ENCODE measurements at places on chromosomes 4 and X.

DNA sequence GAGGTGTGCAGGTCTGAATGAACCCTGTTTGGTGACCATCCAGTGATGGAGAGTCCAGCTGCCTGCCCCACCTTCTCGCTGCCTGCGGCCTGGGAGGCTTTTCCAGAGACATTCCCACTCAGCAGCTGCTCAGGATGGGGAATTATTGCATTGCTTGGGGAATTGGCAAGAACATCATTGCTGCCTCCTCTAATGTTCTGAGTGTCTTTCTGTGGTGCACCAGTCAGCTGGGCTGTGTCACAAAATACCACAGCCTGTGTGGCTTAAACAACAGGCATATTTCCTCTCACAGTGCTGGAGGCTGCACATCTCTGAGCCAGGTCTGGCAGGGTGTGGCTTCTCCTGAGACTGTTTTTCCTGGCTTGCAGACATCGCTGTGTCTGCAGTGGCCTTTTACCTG lies 86.8 kb upstream of the AFAP1 start:
- no peak for DNase-seq

- DNase-seq = no peak
These were observed 155.6 kb downstream of the BMPR1B start for GRCh38 chr4:94913316-94913715.

DNA sequence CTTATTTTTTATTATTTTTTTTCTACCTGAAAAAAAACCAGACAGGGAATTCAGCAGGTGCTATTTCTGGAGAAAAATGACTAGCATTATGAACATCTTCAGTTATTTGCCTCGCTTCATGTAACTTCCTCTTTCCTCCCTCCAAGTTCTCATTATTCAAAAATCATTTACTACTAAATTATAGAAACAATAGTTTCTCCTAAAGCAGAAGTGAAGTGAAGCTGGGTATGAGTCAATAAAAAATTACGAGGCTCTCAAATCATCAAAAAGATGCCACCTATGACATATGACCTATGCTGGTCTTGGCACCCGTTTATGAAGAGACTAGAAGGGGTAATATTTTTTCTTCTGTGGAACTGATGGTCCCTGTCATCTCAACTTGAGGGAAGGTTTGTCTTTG lies 145.0 kb upstream of the AADAT start:
- no peak for DNase-seq

GRCh38 chr4:10160281-10160856 lies 43.8 kb upstream of the WDR1 start:
- no peak for DNase-seq

DNA sequence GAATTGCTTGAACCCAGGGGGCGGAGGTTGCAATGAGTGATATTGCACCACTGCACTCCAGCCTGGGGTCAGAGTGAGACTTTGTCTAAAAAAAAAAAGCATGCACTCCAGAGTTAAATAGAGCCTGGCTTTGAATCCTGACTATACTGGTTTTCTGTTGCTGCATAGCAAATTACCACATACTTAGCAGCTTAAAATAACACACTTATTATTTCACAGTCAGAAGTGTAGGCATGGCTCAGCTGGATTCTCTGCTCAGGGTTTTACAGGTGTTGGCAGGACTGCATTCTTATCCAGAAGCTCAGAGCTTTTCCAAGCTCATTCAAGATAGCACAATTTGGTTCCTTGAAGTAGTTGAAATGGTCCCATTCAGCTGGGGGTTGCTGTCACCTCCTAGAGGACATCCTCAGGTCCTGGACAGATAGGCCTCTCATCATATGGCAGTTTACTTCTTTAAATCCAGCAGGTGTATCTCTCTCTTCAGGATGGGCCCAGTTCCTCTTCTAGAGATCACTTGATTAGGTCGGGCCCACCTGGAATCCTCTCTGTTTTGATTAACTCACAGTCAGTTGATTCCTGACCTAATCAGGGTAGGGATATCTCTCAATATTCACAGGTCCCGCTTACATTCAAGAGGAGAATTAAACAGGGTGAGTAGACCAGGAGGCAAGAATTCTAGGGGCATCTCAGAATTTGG lies 26.8 kb downstream of the DOCK11 start:
- DNase-seq = no peak

DNA sequence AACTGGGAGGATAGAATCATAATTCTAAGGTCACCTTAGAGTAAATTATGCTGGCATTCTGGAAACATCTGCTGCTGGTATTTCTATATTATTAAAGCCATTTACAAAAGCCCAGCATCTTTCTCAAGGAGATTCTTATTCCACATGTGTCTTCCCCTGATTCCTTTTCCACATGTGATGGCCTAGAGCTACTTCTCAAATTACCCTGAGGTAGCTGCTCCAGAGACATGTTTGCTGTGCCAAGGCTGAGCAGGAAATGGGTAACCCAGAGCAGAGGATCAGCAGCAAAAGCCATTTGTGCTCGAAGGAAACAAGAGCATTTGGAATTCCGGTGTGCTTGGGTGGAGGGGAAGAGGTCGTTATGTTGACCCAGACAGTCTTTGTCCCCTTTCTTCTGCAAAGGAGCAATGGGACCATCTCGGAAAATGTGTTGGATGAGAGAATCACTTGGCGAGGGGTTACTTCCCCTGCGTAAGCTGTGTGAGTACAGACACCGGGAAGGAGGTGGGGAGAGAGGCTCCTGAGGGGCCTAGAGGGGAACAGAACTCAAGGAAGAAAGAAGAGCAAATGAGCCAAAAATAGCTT lies 24.6 kb downstream of the TSC22D3 start:
- DNase-seq = no peak

DNA sequence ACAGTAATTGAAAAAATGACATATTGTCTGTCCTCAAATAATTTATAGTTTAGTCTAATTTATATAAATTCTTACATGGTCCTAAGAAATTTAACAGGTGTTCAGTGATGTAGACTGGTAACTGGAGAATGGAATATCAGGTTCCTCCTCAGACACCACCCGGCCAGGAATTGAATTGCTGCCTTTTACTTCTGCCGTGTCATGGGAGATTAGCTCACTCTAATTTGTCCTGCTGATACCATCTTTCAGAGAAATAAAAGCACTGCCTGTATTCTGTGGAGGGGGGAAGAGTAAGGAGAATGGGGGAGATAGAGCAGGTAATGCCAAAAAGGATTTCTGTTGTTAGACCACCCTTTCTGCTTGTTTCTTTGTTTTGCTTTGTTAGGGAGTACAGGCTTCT lies 125.2 kb upstream of the KLHL4 start:
- DNase-seq = no peak

DNA sequence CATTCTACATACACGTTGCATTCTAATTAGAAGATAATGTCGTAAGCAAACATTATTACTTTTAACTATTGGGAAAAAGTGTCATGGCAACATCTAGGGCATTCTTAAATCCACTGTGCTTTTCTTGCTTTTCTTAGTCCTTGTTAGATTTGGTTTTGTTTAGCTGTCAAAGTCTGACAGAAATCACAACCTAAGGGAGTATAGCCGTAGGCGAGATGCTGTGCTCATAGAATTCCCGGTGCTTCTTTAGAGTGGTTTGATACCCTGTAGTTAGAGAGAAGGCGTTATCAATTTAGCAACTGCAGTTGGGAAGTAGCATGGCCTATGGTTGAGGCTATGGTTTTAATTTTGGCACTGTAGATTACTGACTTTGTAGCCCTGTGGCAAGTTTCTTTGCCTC lies 45.7 kb downstream of the WWC2 start:
- no peak for DNase-seq

DNA sequence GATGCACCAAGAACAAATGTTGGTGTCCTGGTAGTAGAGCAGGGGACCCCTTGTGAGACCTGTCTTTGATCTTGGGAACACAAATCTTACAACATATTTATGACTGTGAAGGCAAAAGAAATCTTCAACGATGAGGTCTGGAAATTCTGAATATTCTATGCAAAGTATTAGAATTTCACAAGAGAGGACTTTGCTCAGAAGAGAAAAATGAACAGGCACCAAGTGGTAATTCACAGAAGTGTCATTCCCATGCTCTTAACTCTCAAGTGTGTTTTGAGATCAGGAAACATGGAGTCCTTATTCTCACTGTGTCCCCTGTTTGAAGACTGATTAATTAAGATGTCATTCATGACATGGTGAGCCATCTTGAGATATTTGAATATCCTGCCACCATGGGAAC lies 52.5 kb downstream of the COQ2 start:
- DNase-seq = no peak

- DNase-seq = no peak
These were observed 490.9 kb upstream of the INTU start for GRCh38 chr4:127141856-127142255.

DNA sequence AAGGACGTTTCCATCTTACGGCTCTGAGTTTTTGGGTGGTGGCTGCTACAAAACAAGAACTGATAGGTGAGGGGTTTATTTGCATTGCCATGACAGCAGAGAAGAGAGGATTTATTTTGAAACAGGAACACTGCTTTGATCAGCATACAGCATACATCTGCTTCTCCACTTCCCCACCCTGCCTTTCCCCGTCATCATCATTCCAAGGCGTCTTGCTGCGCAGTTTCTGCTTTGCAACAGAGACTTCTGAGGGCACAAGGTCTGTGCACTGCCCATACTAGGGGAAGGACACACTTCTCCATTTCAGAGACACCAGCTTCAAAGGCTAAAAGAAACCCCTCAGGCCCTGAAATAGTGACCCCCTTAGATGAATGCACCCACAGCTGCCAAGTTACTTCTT lies 19.1 kb downstream of the STARD8 start:
- DNase-seq = no peak

GRCh38 chr4:56531149-56531770 lies 25.7 kb downstream of the ARL9 start:
- no peak for DNase-seq

GRCh38 chr4:16023776-16024408 lies 59.9 kb downstream of the PROM1 start:
- no peak for DNase-seq

GRCh38 chr4:108763986-108764385 lies 1.1 kb upstream of the ETNPPL start:
- DNase-seq = no peak

GRCh38 chr4:169098532-169098931 lies 88.5 kb upstream of the CBR4 start:
- DNase-seq = no peak

- DNase-seq = no peak
These were observed 94.5 kb downstream of the ABLIM2 start for GRCh38 chr4:8063974-8064563.

- no peak for DNase-seq
These were observed 32.8 kb downstream of the CENPC start for GRCh38 chr4:67512501-67512900.

- no peak for DNase-seq
These were observed 51.4 kb upstream of the GABRE start for GRCh38 chrX:152025656-152026440.

DNA sequence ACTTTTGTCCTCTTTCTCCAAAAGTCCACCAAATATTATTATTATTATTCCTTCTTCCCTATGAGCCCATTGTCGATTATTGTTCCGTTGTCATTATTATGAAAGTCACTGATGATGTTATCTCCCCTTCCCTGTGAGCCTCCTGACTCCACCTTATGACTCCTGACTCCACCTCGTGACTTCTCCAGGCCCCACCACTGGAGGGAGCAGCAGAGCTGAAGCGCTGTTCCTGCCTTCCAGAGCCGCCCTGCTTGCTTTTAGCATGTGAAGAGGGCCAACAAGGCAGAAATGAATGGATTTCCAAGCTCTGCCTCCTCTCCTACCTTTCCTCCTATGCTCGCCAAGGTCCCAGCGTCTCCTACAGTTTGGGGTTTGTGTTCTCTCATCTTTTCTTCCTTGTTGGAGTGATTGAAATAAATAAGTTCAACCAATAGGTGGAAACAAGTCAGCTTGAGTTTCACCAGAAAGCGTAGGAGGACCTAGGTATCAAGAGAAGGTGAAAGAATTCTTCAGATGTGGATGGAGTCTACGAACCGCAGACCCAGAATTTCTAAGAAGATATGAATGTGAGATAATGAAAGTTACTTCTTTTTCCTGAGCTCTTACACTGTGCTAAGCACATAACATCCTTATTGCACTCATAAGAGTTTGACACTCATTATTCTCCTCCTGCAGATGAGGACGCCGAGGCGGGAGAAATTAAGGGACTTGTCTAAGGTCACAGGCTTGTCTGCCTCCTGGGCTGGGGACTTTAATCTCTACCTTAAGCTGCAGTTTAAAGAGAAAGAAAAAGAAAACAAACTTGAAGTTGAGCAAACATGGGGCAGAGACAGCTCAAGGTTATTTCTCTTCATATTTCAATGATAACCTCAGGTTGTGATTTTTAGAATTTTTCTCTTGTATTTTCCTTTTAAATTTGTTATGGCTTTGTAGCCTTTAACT lies 26.1 kb downstream of the IGSF1 start:
- no peak for DNase-seq

- no peak for DNase-seq
These were observed 861 bp downstream of the SEC24D start for GRCh38 chr4:118834960-118835569.

DNA sequence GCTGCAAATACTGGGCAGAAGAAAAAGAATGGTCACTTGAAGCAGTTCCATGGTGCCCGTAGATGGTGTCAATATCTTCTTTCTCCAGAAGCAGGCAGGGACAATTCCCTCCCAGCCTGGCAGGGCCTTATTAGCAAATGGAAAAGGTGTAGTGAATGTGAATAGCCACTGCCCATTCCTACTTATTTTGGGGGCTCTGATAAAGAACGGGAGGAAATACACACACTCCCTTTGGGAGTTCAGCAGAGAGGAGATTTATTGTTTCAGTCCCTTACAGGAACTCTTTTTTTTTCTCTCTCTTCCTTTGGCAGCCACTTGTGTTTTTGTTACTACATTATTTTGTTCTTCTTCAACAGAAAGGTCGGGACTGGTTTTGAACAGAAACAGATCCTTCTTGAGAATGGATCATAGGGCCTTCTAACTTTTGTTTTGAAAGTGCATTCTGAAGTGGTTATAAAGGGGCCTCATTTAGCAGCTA lies at the start of gene EMCN:
Gene EMCN, minus strand, starts transcription at position 159 of the 478 bp plus-strand sequence. Its CDS starts 108 bp downstream, at position 51.
- no peak for DNase-seq
